Heart right ventricle (tissue), 16 donors: ENCODE measurements at places on chromosomes 2 and 18. TPM values are rescaled to one million over a fixed set of nuclear protein-coding genes. Genes with fewer than 3 reads are reported as not detected.

GRCh38 chr2:239267288-239267951 is 133.4 kb downstream of the HDAC4 start:
- H3K27me3 ChIP-seq, result no peaks in the 10 kb centered on the region
- DNase-seq, result peak; percentile 62
- peaks cover 57% of the 10 kb centered on the region for H3K4me1 ChIP-seq
- H3K27ac ChIP-seq, result peak overlapping the region; percentile 77

DNA sequence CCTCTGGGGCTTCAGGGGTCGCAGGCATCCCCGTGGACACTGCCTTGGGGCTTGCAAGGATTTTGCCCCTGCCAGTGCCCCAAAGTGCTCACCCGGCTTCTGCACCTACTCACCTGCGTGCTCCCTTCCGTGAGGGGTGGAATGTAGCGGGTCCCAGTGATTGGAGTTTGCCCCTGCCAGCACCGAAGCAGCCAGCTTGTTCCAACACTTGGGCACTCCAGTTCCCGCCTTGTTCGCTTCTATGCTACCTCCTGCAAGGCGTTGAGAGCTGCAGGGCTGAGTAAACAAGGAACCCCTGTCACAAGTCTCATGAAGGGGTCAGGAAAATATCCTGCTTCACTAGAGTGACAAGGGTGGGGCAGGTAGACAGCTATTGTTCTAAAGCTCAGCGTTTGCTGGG is 631.5 kb downstream of the EPHA4 start:
- no peak for DNase-seq
- H3K36me3 ChIP-seq, result no peaks in the 10 kb centered on the region
- H3K27me3 ChIP-seq, result no peaks in the 10 kb centered on the region
- H3K27ac ChIP-seq, result no peak overlapping the region
- H3K4me1 ChIP-seq, result no peaks in the 10 kb centered on the region

MYO3B gene
- total RNA-seq, result not detected

SCN3A gene
- 0.55 TPM for total RNA-seq

DNA sequence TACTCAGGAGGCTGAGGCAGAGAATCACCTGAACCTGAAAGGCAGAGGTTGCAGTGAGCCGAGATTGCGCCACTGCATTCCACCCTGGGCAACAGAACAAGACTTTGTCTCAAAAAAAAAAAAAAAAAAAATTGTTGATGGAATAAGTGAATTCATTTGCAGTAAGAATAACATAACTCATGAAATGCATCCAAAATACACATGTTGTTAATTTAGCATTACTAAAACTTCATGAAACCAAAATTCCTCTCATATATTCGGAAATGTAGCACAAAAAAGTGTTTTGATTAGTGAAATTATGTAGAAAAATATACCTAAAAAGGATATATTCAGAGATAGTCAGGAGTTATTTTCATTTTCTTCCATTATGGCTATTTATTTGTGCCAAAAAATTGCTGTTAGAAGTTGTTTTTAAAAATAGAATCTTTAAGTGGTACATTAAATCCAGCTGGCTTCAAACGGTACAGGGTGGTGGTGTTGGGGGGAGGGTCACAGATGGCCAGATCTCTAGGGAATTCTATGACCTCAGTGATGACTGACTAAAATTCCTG is 78.2 kb upstream of the UGP2 start:
- no peaks in the 10 kb centered on the region for H3K36me3 ChIP-seq
- H3K27me3 ChIP-seq, result no peaks in the 10 kb centered on the region
- no peak overlapping the region for H3K27ac ChIP-seq
- H3K4me3 ChIP-seq, result no peak overlapping the region

- H3K36me3 ChIP-seq, result no peaks in the 10 kb centered on the region
- H3K4me1 ChIP-seq, result no peaks in the 10 kb centered on the region
Observed at GRCh38 chr2:222751238-222751637, 79.8 kb downstream of the MOGAT1 start.

DNA sequence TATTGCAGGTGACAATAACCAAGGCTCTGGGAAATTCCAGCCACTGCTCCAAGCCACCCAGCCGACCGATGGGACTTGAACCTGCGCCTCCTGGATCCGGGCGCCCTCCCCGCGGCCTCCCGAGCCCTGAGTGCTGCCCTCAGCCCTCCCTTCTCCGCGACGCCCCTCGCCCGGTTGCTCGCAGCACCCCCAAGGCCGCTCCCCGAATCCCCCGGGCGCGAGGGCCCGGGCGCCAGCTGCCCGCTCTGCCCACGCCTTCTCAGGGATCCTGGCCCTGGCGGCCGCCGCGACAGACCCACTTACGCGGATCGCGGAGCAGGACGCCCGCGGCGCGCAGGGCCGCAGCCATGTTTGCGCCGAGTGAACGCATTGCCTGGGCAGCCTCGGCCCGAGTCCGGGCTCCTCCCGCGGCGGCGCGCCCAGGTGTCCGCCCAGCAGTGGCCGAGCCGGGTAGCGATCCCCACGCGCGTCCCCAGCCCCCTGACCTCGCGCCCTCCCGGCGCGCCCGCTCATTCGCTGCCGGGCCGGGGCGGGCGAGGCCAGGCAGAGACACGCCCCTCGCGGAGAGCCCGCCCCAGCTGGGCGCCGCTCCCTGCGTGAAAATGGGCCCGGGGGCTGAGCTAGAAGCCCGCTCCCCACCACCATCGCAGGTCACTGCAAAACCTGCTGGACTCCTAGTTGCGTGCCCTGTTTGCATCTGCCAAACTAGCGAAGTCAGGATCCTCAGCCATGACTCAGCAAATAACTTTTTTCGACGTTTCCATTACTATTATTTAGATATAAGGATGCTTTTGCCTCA is at the start of gene FECH:
Gene FECH (minus strand): TSS at position 452 of the 799 bp plus-strand sequence. CDS start 82 bp downstream, at position 370.
- peak; percentile 85 for DNase-seq
- peaks cover 8% of the 10 kb centered on the region for H3K4me1 ChIP-seq
- no peaks in the 10 kb centered on the region for H3K36me3 ChIP-seq
- H3K4me3 ChIP-seq, result peak within 1 kb of the TSS; percentile 97
- H3K27me3 ChIP-seq, result no peaks in the 10 kb centered on the region

DNA sequence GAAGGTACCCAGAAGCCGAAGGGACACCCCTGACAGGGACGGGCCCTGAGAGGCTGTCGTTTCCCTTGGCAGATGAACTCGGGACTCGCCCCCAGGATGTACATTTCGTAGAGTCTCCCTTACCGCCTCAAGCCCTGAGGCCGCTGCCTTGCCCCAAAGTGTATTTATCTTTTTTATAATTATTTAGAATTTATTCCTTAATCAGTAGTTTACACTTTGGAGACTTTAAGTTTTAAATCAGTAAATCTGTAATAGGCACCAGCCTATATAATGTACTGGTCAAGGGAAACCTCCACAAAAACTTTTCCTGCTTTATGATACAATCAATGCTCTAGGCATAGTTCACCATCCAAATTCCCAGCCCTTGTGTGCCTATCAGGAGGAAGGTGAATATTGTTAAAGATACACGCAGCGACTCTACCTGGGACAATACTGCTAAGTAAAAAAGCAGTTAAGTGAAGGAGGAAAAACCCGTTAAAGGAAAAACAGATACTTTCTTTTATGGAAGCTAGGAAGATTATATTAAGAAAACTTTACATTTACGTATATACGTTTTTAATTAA is 848 bp downstream of the VRK2 start:
- H3K4me3 ChIP-seq, result peak overlapping the region; percentile 58
- DNase-seq, result no peak
- peak overlapping the region; percentile 95 for H3K27ac ChIP-seq
- no peaks in the 10 kb centered on the region for H3K27me3 ChIP-seq
- H3K4me1 ChIP-seq, result peaks cover 3% of the 10 kb centered on the region
- H3K36me3 ChIP-seq, result no peaks in the 10 kb centered on the region

DNA sequence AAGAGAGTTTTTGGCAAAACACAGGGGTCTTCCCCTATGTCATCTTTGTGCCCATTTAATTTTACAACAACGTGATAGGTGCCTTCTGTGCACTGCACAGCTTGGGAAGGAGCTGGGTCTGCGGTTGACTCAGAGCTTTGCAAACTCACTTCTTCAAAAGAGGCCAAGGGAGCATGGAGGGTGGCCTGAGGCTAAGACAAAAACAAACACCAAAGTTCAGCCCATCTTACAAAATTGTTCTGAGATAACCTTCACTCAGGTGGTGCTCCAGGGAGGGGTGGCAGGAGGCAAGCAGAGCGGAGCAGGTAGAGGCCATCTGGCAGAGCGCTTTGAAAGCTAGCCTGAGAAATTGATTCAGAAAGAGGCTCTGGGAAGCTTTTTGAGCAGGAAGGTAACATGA is 9.8 kb downstream of the SOWAHC start:
- H3K36me3 ChIP-seq, result no peaks in the 10 kb centered on the region
- no peaks in the 10 kb centered on the region for H3K27me3 ChIP-seq
- no peaks in the 10 kb centered on the region for H3K4me1 ChIP-seq

DNA sequence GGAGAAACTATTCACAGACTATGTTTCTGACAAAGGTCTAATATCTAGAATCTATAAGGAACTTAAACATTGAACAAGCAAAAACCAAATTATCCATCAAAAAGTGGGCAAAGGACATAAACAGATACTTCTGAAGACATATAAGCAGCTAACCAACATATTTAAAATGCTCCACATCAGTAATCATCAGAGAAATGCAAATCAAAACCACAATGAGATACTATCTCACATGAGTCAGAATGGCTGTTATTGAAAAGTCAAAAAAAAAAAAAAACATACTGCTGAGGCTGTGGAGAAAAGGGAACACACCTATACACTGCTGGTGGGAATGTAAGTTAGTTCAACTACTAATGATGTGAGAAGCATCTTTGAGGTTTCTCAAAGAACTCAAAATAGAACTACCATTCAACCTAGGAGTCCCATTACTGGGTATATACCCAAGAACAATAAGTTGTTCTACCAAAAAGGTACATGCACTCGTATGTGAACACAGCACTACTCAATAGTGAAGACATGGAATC is 220.4 kb upstream of the TFPI start:
- no peak overlapping the region for H3K27ac ChIP-seq
- no peaks in the 10 kb centered on the region for H3K4me1 ChIP-seq
- DNase-seq, result no peak
- H3K27me3 ChIP-seq, result no peaks in the 10 kb centered on the region

DNA sequence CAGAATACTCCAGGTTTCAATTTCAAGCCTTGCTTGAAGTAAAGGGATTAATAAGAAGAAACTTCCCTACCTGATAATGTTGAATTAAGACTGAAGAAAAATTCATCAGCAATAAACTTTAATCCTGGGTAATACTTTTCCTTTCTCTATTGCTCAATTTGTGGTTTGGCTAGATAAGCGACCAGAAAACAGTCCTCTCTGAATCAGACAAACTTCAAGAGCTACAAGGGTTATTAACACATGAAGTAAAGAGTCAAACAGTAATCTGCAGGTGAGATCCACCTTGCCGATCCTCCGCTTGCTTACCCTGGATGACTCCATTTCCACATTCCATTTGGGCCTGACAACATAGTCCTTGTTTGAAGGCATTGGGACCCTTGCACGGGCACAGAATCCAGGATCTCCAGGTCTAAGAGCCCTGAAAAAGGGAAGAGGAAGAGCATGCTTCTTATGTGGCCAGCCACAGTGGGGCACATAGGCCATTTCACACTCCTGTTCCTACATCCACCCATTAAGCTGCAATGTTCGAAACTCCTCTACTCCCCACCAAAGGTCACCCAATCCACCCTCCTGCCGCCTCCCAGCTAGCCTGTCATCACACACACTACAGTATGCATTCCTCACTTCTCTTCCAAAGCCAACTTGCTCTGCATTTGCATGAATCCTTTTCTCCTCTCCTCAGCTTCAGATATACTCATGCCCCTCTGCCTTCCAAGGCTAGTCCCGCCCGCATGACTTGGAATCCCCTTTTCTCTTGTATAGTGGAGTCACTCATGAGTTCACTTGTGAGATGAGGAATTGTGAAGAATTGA is 39.8 kb downstream of the IWS1 start:
- no peak for DNase-seq
- H3K36me3 ChIP-seq, result peaks cover 98% of the 10 kb centered on the region
- no peaks in the 10 kb centered on the region for H3K4me1 ChIP-seq
- H3K4me3 ChIP-seq, result no peak overlapping the region
- no peaks in the 10 kb centered on the region for H3K27me3 ChIP-seq

DSG2 gene
- total RNA-seq, result 53.8 TPM

TMEM182 gene
- total RNA-seq, result 225 TPM

DNA sequence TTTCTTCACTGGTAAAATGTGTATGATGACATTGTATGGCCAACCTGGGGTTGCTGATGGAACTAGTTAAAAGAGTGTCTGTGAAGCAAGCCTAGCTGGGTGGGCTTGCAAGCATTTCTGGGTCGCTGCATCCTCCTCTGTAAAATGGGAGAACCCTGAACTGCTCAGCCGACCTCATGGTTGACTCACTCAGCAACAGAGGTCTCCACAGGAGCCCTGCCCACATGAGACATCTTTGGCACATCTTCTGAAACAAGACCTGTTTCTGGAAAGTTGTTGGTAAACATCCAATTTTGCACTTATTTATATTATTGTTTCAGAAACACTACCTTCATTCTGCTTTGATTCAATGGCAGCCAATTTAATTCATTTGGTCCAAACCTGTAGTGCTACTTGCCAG is 52.6 kb downstream of the BCL11A start:
- H3K27ac ChIP-seq, result no peak overlapping the region
- no peak for DNase-seq
- no peaks in the 10 kb centered on the region for H3K36me3 ChIP-seq
- no peak overlapping the region for H3K4me3 ChIP-seq
- H3K27me3 ChIP-seq, result peaks cover 2% of the 10 kb centered on the region

DNA sequence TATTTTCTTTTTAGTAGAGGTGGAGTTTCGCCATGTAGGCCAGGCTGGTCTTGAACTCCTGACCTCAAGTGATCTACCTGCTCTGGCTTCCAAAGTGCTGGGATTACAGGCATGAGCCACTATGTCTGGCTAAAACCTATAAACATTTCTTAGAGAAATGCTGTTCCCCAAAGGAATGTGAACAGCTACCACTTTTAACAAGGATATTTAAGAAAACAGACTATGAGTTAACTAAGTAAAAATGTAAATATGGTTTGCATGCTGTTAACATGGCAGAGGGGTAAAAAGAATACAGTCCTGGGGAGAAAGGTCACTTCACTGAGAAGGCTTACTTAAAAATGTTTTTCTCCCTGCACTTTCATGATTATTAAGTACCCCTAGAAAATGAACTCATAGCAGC is 57.1 kb downstream of the SLC16A14 start:
- H3K36me3 ChIP-seq, result no peaks in the 10 kb centered on the region
- peaks cover 10% of the 10 kb centered on the region for H3K4me1 ChIP-seq
- H3K27me3 ChIP-seq, result no peaks in the 10 kb centered on the region
- H3K27ac ChIP-seq, result no peak overlapping the region
